ENCODE measurements at places on chromosomes 5 and 9.

DNA sequence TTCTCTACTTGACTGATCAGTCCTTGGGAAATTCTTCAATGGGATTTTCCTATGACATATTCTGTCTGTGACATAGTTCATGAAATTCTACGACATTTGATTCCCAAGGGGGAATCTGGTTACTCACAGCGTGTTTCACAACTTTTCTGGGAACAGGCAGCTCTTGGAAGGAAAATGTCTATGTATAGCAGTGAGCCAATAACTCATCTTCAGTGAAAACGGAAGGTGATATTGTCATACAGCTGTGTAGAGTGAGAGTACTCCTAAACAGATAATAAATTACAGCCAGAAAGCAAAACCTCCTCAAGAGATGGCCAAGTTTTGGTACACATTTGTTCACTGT is 91.4 kb downstream of the C9orf152 start:
- no peak for DNase-seq

DNA sequence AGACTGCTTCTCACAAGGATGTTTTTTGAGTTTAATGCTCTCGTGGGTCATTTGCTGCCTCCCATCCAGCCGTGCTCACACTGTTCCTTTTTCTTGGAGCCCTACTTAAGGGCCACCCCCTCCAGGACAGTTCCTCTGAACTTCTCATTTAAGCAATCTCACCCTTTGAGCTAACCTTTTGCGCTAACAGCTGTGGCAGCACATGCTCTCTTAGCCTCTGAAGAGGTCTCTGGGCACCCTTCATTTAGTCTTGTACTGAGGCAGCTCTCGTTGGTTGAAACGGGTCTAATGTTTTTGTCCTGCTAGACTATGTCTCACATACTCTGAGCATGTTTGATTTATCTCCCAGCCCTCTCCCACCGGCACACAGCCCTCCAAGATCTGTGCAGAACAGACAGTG is 11.8 kb downstream of the ALDH1B1 start:
- no peak for DNase-seq

DNA sequence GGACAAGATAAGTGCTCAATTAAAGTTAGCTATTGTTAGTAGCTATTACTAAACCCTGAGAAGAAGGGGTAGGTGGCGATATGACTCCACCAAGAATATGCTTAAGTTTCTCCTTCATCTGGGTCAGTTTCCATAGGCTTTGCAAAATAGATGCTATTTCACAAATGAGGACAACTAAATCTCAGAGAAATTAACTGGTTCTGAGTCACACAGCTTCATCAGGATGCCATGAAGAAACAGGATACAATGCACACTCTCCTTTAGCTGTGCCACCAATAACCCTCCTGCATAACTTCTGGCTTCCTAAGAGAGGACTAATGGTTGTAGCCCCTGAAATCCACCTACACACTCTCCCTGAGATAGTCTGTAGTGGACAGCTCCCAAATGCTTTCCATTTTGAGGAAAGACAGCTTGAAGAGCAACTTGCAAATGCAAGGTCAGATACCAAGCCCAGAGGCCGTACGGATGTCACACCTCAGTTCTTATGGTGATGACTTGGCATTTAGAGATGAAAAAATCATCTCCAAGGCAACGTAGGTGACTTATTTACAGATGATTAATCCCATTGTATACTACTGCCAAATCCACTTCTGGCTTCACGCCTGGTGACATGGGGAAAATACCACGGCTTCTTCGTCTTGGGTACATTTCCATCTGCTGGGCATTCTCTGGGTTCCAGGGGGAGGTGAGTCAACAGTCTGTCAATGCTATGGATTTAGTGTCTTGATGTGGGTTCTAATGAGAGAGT is 251.4 kb upstream of the IL12B start:
- DNase-seq, result peak; percentile 36

DNA sequence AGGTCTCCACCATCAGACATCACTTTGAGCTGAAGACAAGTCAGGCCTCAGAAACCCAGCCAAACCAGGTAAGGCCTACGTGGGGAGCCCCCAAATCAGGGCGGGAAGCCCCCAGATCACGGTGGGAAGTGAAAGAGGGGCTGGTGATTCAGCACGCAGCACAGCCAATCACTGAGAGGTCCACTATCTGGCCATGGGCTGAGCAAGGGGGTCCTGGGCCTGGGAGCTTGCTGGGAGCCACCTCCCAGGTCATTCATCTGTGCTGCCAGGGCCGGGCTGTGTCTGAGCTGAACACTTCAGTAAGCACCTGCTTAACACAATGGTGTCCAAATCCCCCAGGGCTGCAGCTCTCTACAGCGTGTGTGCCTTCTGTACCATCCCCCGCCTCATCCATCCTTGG is 15.5 kb downstream of the MED10 start:
- DNase-seq, result no peak

GRCh38 chr9:8486095-8486494 is 686.5 kb upstream of the DMAC1 start:
- peak; percentile 29 for DNase-seq

DNA sequence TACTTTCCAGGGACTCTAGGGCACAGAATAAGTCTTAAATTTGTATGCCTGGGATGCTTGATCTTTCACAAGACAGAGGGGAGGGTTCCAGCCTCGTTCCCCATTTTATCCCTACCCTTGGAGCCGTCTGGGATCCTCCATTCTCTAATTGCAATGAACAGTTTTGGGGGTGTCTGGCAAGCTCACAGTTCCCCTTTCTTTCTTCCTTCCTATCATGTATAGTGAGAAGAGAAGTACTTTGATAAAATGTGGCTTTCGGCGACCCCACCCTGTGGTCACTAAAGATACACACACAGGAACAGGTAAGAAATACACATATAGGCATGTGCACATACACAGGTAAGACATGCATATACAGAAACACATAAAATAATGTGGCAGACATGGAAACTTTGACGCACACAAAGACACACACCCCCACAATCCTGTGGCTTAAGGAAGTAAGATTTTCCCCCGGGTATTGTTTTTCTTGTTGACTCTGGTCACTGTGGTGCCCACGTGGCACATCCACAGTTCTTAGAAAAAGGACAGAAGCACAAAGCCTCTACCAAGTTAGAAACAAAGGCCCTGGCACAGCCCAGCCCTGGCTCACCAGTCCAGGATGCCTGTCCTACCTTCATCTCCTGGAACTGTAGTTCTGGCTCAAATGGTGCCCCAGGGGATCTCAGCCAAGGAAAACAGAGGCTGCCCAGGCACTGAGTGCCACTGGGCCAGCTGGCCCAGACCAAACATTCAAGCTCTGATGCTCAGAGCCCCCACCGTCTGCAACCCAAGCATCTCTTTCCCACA is 6.3 kb upstream of the SMU1 start:
- no peak for DNase-seq

GRCh38 chr5:172444110-172444510 is 10.2 kb downstream of the SH3PXD2B start:
- DNase-seq, result no peak

- no peak for DNase-seq
Measured at GRCh38 chr5:132363431-132364112, 5.9 kb upstream of the SLC22A5 start.

- no peak for DNase-seq
Measured at GRCh38 chr5:93304456-93305250, 276.4 kb downstream of the NR2F1-AS1 start.

DNA sequence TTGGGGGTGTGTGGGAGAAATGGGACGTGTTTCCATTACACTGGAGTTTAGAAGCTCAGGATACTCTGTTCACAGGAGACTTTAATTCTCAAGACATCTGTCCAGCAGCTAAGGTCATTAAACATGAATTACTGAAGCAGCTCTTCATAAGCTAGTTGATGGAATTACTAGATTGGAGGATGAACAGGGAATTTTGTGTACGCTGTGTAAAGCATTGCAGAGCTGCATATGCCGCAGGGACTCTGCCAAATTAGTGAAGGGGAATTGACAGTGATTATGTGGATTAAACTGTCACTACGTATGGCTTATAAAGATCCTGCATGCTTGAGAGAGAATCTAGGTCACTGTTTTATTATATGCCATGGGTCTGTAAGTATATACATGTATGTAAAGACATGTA is 177.5 kb upstream of the TBC1D2 start:
- DNase-seq, result no peak

DNA sequence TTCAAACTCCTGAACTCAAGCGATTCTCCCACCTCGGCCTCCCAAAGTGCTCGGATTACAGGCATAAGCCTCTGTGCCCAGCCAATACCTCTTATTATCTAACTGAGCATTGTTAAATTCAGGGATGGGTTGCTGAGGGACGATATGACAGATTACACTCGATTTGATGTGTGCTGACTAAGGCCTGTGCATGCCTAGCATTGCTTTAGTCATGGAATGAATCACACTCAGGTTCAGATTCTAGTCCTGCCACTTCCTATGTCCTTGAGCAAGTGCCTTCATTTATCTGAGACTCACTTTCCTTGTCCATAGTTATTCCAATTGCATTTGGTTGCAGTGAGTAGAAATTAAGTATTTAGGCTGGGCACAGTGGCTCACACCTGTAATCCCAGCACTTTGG is 19.5 kb downstream of the THBS4 start:
- DNase-seq, result no peak

GRCh38 chr5:179805070-179805528 is 1.6 kb downstream of the MGAT4B start:
- no peak for DNase-seq

DNA sequence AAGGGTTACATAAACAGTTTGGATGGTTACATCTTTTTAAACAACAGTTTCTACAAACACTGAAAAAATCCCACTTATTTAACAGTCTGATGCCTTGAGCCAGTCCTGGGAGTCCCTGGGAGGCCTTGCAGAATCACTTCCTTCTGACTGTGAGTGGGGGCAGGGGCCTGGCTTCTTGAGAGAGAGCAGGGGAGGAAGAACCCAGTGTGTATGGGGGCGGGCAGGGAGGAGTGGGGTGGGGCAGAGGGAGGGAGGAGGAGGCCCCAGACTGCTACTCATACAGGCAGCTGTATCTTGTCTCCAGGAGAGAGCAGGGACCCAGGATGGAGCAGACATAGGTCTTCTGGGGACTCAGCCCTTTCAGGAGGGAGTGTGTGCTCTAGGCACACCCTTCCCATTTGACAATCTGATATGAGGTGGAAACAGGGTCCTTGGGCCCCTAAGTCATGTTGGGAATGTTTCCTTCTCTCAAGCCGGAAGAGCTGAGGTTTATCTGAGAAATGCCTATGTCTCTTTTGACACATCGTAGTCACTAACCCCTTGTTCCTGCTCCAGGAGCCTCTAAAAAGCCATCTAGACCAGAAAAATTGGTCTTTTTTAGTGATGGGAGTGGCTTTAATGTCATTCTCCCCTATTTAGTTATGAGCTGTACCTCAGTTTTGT is 52.8 kb downstream of the IRF1 start:
- no peak for DNase-seq

DNA sequence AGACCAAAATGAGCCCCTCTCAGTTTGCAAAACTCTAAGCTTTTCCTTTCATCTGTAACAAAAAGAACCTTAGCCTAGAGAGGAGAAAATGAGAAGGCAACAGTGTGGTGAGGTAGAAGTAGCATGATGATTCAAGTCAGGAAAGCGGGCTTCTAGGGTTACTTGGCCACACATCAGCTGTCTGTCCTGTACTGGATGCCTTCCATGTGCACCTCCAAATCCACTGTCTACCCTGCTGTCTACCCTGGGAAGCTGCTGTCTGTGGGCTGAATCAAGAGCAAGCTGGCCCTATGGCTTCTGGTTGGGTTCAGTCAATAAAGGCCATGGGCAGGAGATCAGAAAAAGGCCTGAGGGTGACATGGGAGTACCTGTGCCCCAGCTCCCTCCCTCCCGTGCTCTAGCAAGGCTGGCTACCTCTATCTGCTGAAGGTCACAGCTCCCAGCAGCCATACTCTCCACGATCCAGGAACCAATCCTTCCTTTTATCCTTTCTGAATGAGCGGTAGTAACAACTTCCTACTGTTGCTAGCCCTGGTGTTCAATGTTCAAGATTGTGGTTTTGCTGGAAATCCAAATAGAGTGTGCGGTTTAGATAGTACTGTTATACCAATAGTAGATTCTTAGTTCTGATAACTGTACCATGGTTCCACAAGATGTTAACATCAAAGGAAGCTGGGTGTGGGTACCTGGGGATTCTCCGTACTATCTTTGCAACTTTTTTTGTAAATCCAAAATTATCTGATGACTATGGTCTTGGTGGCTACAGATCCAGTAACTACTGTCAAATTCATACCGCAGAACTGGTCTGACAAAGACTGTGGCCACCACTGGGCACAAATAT is 191.0 kb downstream of the ESM1 start:
- DNase-seq, result no peak

DNA sequence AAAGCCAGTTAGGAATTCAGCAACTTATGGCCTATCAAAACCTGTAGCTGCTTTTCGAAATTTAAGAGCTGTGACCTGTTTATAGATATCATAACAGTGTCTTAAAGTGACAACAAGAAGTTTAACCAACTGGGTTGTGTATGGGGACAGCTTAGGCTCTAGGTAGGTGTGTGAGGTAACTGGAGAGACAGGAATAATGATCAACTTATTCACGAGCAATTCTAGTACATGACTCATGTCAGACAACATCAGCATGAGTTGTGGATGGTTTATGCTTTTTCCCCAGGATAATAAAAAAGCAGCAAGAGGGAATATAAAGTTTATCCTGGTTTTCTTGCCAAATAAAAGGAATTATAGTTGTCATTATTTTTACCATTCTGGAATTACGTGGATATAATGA is 88.6 kb downstream of the GDNF start:
- DNase-seq, result no peak

DNA sequence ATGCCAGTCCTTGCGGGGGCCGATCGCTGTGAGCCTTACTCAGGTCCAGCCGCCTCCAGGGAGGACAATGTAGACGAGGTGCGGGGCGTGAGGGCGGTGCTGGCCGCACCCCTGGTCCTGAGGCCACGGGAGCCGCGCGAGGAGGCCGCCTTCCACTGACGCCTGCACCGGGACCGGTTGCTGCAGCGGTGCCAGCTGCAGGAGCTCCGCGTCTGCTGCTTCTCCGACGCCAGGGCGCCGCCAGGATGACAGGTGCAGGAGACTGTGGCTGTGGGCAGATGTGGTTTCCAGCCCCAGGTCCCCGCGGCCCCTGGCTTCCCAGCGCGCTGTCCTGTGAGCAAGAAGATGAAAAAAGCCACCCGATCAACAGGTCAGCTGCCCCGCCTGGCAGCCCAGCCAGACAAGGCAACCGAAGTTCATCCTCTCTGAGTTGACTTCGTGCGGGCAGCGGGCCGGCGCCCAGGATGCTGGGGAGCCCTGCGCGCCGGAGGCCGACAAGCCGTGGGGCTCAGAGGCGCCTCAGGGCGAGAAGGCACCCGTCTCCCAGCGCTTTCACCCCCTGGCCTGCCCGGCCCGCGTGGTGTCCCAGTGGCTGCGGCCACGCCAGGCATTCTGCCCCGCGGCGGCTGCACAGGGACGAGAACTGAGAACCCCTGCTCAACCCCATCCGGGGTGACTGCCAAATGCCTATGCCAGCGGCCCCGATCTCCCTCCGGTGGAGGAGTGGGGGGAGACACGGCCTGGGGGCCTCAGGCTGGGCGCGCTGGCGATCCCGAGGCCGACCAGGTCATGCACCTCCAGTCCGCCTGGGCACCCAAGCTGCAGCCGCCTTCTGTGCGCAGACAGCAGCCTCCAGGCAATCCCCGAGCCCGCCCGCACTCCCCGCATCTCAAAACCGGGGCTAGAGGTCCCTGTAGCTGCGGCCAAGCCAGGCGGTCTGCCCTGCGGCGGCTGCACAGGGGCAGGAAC is 43.4 kb upstream of the BICD2 start:
- peak; percentile 53 for DNase-seq

- no peak for DNase-seq
Measured at GRCh38 chr5:68928617-68929302, 165.1 kb upstream of the SLC30A5 start.

Data from NCI-H1105 (cell line).